Adipocyte (in vitro differentiated cells): ENCODE measurements at places on chromosomes 6 and 20.
A peak's percentile ranks its signal among the peaks of the same experiment; 100 is the strongest.

DNA sequence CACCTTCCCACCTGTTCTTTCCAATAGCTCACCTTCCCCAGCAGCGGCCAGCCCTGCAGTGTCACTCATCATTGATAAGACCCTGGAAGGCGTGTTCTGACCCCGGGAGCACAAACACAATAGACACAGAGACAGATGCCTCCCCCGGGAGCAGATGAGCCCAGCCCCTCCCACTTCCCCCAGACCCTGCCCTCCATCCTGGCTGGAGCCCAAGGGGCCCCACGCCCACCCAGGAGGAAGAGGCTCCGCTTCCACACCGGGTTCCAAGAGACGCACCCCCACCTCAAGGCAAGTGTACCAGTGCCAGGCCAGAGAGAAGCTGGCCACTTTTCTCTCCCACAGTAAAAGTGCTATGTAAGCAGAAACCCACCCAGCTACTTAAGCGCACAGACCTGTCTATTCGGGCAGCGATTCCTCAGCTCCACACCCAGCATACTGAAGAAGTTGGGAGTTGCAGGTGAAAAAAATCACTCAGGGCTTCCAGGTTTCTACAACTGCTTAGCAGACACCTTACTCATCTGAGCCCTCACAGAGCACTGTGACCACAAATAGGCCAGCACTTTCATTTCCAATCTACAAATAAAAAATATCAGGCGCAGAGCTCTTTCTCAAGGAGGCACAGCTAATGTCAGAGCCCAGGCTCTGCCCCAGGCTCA, 93.4 kb upstream of the NXT1 start:
- DNase-seq = no peak

- DNase-seq = peak; percentile 44
Measured at GRCh38 chr20:2292416-2293110, 3.2 kb upstream of the TGM3 start.

DNA sequence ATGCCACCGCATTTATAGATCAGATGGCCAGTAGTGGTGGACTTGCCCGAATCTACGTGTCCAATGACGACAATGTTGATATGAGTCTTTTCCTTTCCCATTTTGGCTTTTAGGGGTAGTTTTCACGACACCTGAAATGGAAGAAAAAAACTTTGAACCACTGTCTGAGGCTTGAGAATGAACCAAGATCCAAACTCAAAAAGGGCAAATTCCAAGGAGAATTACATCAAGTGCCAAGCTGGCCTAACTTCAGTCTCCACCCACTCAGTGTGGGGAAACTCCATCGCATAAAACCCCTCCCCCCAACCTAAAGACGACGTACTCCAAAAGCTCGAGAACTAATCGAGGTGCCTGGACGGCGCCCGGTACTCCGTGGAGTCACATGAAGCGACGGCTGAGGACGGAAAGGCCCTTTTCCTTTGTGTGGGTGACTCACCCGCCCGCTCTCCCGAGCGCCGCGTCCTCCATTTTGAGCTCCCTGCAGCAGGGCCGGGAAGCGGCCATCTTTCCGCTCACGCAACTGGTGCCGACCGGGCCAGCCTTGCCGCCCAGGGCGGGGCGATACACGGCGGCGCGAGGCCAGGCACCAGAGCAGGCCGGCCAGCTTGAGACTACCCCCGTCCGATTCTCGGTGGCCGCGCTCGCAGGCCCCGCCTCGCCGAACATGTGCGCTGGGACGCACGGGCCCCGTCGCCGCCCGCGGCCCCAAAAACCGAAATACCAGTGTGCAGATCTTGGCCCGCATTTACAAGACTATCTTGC, 725 bp downstream of the EEF1A1 start:
- DNase-seq = peak; percentile 84

DNA sequence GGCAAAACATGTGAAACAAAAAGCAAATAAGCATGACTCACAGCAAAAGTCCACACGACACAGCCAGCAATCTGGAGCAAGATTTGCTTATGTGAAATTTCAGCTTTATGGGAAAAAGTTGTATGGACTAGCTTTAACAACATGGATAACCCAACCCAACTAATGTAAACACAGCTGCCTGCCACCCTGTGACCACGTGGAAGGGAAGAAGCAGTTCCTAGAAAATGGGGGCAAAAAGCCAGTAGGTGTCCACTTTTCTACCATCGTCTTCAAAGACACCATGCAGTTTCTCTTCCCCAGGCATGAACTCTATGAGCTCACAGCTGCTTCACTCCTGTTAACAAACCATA, 425.4 kb upstream of the RNF217 start:
- no peak for DNase-seq

- DNase-seq = no peak
Measured at GRCh38 chr20:62428002-62428372, 648 bp upstream of the RBBP8NL start.

DNA sequence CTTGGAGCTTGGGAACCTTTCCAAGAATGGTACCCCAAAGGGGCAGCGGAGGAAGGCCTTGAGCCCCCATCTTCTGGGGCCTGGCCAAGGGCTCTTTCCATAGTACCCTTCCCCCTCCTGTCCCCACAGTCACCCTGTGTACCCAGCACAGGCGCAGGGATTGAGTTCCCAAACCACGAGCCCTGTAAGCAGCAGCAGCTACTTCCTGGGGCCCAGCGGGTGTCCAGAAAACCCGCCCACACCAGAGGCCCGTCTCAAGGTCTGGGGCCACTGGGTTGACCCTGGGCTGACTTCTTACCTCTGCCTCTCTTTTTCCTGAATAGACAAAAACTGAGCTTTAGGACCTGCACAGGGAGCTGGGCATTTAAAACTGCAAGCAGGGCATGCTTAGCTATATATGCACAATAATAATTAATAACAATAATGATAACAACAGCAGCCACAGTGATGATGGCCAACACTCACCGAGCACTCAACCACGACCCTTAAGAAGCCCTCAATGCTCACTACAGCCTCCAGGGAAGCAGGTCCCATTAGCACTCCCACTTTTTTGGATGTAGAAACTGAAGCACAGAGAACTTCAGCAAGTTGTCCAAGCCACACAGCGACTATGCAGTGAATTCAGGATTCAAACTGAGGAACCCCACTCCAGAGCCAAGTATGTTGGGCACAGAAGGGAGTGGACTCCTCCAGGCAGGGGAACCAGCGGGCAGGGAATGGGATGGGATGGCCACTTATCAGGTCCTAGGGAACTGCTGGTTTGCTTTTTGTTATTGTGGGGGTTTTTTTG, 14.5 kb downstream of the NOL4L start:
- DNase-seq = no peak

- no peak for DNase-seq
Measured at GRCh38 chr6:73348550-73349204, 5.4 kb downstream of the DPPA5 start.

DNA sequence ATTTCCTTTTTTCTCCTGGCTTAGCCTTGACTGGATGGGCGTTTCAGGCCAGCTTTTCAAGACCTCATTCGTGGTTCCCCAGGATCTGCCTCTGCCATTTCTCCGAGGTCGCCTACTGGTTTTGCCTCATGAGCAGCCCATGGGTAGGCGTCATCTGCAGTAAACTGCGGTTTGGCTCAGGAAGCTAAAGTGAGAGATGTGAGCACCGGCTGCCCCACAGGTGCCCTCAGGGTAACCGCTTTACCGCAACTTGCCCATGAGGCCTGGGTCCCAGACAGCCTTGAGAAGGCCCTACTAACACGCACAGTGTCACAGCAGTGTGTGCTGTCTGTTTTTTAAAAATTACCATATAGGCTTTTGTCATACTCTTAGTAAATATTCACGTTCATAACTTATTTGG, 53.4 kb upstream of the TBXT start:
- DNase-seq = no peak

- DNase-seq = no peak
Measured at GRCh38 chr6:163133017-163133416, 281.5 kb upstream of the QKI start.
